ENCODE measurements at places on chromosomes 4 and X.

DNA sequence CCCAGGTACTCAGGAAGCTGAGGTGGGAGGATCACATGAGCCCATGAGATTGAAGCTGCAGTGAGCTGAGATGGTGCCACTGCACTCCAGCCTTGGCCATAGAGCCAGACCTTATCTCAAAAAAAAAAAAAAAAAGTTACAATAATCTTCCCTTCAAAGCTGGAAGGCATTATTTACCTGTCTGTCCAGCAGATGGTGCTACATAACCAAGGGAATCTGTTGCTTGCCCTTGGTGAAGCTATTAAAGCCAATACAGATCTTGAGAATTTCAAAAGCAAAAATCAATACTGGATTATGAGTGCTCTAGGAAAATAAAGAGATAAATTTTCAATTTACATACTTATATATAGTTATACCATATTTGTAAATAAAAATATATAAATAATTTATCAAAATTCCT, 25.9 kb downstream of the PKD2 start:
- DNase-seq: peak; percentile 40

- no peak for DNase-seq
Measured at GRCh38 chrX:39883666-39884065, 214.1 kb downstream of the BCOR start.

DNA sequence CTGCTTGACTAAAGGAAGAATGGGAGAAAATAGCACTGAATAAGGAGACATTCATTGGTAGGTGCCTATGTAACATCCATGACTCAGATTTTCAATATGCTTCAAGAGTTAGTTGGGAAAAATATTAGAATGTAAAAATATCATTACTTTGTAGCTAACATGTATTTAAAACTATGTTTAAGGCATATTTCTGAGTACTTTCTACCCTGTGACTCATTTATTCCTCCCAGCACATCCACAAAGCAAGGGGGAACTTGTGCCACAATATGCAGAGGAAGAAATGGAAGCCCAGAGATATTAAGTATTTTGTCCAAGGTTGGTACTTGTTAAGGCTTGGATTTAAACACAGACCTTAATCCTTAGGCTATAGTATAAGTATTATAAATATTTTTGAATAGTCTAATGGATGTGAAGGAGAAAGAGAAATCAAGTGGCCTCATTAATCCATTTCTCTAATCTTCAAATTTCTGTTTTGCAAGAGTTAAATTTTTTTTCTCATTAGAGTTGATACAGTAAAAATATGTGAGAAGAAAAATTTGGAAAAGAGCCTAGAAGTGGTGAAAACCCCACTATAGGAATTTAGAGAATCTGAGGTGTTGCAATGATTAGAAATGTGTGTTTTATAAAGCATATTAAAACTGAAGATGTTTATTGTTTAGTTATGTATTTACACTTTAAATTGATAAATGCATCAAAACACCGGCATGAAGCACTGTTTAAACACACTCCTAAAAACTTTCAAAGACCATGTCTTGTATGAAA, 149.3 kb upstream of the GYPA start:
- DNase-seq: no peak

DNA sequence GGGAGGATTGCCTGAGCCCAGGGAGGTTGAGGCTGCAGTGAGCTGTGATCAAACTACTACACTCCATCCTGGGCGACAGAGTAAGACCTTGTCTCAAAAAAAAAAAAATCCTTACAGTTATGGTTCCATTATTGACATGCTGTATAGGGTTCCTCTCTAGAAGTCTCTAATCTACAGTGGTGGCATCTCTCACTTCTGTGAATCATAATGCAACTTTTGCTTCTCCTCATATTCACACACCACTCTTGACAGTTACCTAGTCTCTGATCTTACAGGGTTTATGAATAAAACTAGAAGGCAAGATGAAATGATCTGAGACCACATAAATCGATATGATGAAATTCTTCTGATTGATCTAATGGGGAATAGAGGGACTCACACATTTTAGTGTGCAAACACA, 40.6 kb downstream of the DOCK11 start:
- no peak for DNase-seq

- no peak for DNase-seq
Measured at GRCh38 chr4:30783751-30784150, 63.6 kb downstream of the PCDH7 start.

GRCh38 chrX:13845721-13846378, 29.0 kb upstream of the GPM6B start:
- no peak for DNase-seq

DNA sequence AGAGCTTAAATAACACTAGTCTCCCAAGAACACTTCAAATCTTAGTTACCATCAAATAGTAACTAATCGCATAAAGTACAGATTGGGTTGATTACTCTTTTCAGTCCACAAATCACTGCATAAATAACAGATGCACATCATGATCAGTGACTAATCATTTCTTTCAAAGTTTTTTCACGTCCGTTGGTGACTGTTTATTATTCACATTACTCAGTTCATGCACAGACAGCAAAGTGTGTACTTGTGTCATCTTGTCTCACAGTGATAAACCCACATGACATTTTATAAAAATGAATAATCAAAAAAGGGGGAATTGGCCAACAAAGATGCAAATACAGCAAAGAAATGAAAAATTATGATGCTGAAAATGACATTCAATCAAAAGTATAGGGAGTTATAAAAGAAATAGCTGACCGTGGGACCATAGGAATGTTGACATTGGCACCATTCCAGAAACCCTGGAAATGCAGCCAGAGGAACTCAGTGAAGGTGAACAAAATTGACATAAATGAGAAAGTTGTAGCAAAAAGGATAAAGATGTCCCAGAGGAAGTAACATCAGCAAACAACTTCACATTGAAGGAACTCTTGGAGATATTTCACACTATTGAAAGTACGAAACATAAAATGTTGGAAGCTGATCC, 161.5 kb downstream of the SOX3 start:
- no peak for DNase-seq

GRCh38 chrX:46704767-46705386, 54.0 kb downstream of the SLC9A7 start:
- DNase-seq: no peak

- no peak for DNase-seq
Measured at GRCh38 chrX:45912316-45912715, 632.9 kb downstream of the ZNF674 start.

- no peak for DNase-seq
Measured at GRCh38 chr4:131531087-131531486, 1618.0 kb upstream of the PCDH10 start.

GRCh38 chrX:53682885-53683555, 3.5 kb downstream of the HUWE1 start:
- DNase-seq: peak; percentile 6

GRCh38 chr4:35695003-35695402, 549.3 kb downstream of the ARAP2 start:
- DNase-seq: no peak

GRCh38 chrX:106286053-106286650, 118.0 kb downstream of the PWWP3B start:
- DNase-seq: no peak

All from CD8-positive, alpha-beta memory T cell (primary cell).